ENCODE measurements at places on chromosomes 6 and 20.

GRCh38 chr6:134339216-134339615 is 21.3 kb upstream of the SGK1 start:
- DNase-seq, result no peak

GRCh38 chr6:131924881-131925474 is 26.2 kb downstream of the CCN2 start:
- peak; percentile 47 for DNase-seq

- DNase-seq, result no peak
These were observed 690.7 kb downstream of the DOK5 start for GRCh38 chr20:55166063-55166462.

DNA sequence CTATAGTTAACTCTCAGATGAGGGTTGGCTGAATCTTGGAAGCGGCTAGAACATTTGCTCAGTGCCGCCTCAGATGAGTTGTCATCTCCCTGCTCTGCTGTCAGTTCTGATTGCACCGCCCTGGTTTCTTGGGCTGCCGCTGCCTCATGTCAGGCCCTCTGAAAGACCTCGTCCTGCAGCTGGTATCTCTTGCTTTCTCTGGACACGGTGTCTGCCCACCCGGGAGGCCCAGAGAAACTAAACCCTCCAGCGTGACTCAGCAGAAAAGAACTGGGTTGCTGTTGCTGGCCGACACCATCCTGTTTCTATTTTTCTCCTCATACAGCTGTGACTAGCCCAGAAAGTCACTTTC is 355.4 kb downstream of the CD83 start:
- no peak for DNase-seq
